ENCODE measurements at places on chromosomes 7 and 10.

GRCh38 chr10:72009051-72009424, 44.8 kb downstream of the CHST3 start:
- no peaks in the 10 kb centered on the region for H3K36me3 ChIP-seq
- H3K4me3 ChIP-seq = no peak overlapping the region
- no peaks in the 10 kb centered on the region for H3K27me3 ChIP-seq
- H3K4me1 ChIP-seq = no peaks in the 10 kb centered on the region
- no peak overlapping the region for H3K27ac ChIP-seq

DNA sequence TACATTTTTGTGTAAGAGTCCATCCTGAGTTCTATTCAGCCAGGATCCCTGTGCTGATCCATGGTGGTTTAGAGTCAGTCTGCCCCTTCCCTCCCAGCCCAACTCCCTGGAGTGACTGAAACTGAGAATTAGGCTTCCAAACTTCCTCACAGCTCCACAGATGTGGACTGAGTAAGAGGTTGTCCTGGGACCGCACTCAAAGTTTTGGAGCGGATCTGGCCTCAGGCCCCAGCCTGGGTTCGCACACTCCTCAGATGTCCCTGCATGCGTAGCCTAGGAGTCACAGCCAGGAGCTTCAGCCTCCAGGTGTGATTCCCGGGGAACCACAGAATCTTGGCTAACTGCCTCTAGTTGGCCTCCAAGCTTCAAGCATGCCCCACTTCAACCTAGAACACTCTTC, 218.1 kb downstream of the C7orf25 start:
- no peaks in the 10 kb centered on the region for H3K4me1 ChIP-seq
- no peaks in the 10 kb centered on the region for H3K36me3 ChIP-seq
- H3K27ac ChIP-seq = no peak overlapping the region
- no peaks in the 10 kb centered on the region for H3K27me3 ChIP-seq
- no peak for DNase-seq

DNA sequence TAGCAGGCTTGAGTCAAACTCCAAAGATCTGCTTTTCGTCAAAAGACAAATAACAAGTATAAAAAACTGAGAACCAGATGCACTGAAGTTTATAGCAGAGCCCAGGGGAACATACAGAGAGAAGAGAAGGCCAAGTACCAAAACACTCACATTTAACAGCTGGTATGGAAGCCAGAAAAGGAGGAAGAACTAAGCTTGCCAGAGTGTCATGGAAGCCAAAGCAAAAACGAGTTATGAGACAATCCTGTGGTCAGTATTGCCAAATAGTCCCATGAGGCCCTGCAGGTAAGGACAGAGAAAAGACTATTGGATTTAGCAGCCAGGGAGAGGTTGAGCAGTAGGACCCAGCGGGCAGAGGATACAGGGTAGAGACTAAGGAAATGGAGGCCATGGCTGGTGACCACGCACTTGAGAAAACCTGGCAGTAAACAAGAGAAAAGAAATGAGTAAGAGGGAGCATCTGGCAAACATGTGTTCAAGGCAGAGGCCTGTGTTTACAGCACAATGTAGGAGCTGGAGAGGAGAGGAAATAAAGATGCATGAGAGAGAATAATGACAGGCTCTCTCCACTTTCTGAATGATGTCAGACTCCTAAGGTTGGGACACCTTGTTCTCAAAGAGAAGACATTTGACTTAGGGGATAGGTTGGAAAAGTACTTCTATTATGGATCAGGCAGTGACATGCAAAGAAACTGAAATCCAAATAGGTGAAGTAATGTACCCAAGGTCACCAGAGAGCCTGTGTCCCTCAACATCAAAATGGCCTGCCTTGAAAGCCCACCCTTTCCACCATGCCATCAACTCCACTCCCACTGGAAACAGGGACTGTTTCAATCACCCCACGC, 9.1 kb downstream of the CREB3L2 start:
- H3K27ac ChIP-seq = peak overlapping the region; percentile 30
- DNase-seq = no peak
- no peaks in the 10 kb centered on the region for H3K27me3 ChIP-seq
- H3K4me3 ChIP-seq = peak overlapping the region; percentile 13
- peaks cover 3% of the 10 kb centered on the region for H3K36me3 ChIP-seq
- H3K4me1 ChIP-seq = peaks cover 26% of the 10 kb centered on the region

GRCh38 chr10:78560341-78560688, 508.5 kb upstream of the ZMIZ1 start:
- peaks cover 58% of the 10 kb centered on the region for H3K27me3 ChIP-seq
- H3K27ac ChIP-seq = no peak overlapping the region
- peaks cover 4% of the 10 kb centered on the region for H3K36me3 ChIP-seq
- DNase-seq = no peak
- no peaks in the 10 kb centered on the region for H3K4me1 ChIP-seq

DNA sequence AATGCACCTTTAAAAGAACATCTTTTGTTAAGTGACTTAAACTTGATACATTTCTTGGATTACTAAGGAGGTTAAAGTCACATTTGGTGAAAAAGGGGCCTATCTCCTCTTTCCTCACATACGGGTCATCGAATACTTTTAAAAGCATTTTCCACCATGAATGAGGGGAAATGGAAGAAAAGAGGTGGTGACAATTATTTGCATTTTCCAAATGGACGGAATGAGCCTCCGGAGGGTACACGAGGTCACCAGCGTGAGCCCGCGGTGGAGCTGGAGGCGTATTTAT, 1.0 kb upstream of the BMPR1A start:
- peaks cover 20% of the 10 kb centered on the region for H3K4me1 ChIP-seq
- H3K27ac ChIP-seq = peak overlapping the region; percentile 28
- H3K36me3 ChIP-seq = peaks cover 5% of the 10 kb centered on the region

- peaks cover 7% of the 10 kb centered on the region for H3K4me1 ChIP-seq
- peak overlapping the region; percentile 2 for H3K27ac ChIP-seq
- H3K4me3 ChIP-seq = no peak overlapping the region
- no peaks in the 10 kb centered on the region for H3K27me3 ChIP-seq
- DNase-seq = no peak
- H3K36me3 ChIP-seq = peaks cover 31% of the 10 kb centered on the region
These were observed 86.7 kb upstream of the GSDME start for GRCh38 chr7:24843821-24844434.

- no peak overlapping the region for H3K27ac ChIP-seq
- no peaks in the 10 kb centered on the region for H3K36me3 ChIP-seq
- H3K27me3 ChIP-seq = peaks cover 74% of the 10 kb centered on the region
- no peak for DNase-seq
- H3K4me1 ChIP-seq = peaks cover 11% of the 10 kb centered on the region
These were observed 48.3 kb upstream of the STEAP1B start for GRCh38 chr7:22548313-22548712.

- H3K27me3 ChIP-seq = no peaks in the 10 kb centered on the region
- H3K4me1 ChIP-seq = peaks cover 53% of the 10 kb centered on the region
- peak; percentile 88 for DNase-seq
- peaks cover 19% of the 10 kb centered on the region for H3K36me3 ChIP-seq
These were observed 83.0 kb upstream of the DUSP5 start for GRCh38 chr10:110414548-110415309.

DNA sequence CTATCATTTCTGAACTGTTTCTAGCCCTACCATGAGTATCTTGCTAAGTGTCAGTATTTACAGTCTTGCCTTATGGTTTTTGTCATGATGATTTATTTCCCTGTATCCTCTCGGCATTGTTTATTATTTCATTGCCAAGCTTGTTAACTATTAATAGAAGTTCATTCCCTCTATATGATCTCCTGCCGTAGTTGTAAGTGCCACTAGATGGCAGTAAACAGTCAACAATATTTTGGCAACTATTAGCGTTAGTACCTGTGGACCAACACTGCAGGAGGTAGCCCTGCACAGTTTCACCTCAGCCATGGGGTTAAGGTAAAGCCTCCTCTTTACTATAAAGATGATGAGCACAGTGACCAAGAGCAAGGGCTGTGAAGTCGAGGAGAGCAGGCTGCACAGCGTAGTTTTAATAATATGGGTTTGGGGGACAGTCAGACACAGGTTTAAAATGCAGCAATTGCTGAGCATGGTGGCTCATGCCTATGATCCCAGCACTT, 26.1 kb upstream of the CCNJ start:
- H3K27ac ChIP-seq = no peak overlapping the region
- no peaks in the 10 kb centered on the region for H3K36me3 ChIP-seq
- H3K27me3 ChIP-seq = peaks cover 10% of the 10 kb centered on the region
- peak; percentile 41 for DNase-seq
- H3K4me1 ChIP-seq = peaks cover 4% of the 10 kb centered on the region
- no peak overlapping the region for H3K4me3 ChIP-seq

- DNase-seq = no peak
- no peak overlapping the region for H3K4me3 ChIP-seq
- no peaks in the 10 kb centered on the region for H3K36me3 ChIP-seq
- peaks cover 22% of the 10 kb centered on the region for H3K27me3 ChIP-seq
- no peaks in the 10 kb centered on the region for H3K4me1 ChIP-seq
These were observed 150.2 kb downstream of the NSUN6 start for GRCh38 chr10:18501198-18501597.

GRCh38 chr7:90313907-90314306, 7.2 kb downstream of the FAM237B start:
- H3K4me3 ChIP-seq = no peak overlapping the region
- DNase-seq = no peak
- peaks cover 30% of the 10 kb centered on the region for H3K27me3 ChIP-seq
- peak overlapping the region; percentile 4 for H3K27ac ChIP-seq
- no peaks in the 10 kb centered on the region for H3K36me3 ChIP-seq

- H3K4me3 ChIP-seq = no peak overlapping the region
- H3K27me3 ChIP-seq = no peaks in the 10 kb centered on the region
- H3K4me1 ChIP-seq = peaks cover 14% of the 10 kb centered on the region
These were observed 144.5 kb downstream of the RNF216 start for GRCh38 chr7:5636914-5637313.

DNA sequence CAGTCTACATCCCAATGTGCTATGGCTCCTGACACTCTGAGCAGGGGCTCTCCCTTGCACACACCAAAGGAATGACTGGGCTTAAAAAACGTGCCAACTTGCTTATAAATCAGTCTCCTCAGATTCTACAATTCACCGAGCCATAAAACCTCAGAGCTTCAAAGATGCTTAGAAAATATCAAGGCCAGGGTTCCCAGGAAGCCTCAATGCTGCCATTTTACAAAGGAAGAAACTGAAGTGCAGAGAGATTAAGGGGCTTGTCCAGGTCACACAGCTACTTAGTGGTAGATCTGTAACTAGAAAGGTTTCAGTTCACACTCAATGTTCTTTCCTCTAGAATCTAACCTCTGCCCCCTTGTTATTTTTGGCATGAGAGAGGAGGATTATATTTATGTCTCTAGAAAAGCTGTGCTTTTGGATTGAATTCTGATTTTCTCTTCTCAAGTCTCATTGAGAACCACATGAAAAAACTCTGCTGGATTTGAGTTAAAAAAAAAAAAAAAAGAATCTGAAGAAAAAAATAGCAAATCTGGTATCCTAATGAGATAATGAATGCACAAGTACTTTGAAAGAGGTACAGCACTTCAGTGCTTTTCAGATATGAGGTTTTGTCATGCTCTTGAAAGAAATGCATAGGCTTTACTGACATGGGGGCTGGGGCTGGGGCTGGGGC, 22.3 kb upstream of the TSPAN33 start:
- H3K4me3 ChIP-seq = no peak overlapping the region
- no peaks in the 10 kb centered on the region for H3K4me1 ChIP-seq
- peaks cover 14% of the 10 kb centered on the region for H3K27me3 ChIP-seq
- peak overlapping the region; percentile 63 for H3K27ac ChIP-seq
- peaks cover 2% of the 10 kb centered on the region for H3K36me3 ChIP-seq
- DNase-seq = no peak

DNA sequence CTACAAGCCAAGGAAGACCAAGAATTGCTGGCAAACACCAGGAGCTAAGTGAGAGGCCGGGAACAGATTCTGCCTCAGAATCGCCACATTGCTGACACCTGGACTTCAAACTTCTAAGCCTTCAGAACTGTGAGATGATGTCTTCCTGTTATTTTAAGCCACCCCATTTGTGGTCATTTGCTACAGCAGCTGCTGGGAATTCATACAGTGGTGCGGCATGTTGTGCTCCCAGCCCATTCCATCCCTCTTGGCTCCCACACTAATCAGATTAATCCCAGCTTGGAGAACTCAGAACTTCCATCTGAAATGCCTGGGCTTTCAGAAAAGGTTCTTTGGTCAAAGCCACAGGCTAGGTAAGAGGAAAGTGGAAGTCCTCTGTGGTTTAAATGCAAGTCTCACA, 24.9 kb downstream of the TCAF1 start:
- H3K36me3 ChIP-seq = peaks cover 3% of the 10 kb centered on the region
- H3K4me3 ChIP-seq = no peak overlapping the region
- peaks cover under 1% of the 10 kb centered on the region for H3K4me1 ChIP-seq
- H3K27ac ChIP-seq = no peak overlapping the region
- DNase-seq = no peak

GRCh38 chr10:7915923-7916536, 97.7 kb downstream of the TAF3 start:
- no peak overlapping the region for H3K4me3 ChIP-seq
- H3K4me1 ChIP-seq = peaks cover 3% of the 10 kb centered on the region
- H3K27ac ChIP-seq = no peak overlapping the region
- H3K27me3 ChIP-seq = no peaks in the 10 kb centered on the region
- H3K36me3 ChIP-seq = no peaks in the 10 kb centered on the region

- no peaks in the 10 kb centered on the region for H3K27me3 ChIP-seq
- H3K4me1 ChIP-seq = no peaks in the 10 kb centered on the region
- no peak overlapping the region for H3K4me3 ChIP-seq
- H3K27ac ChIP-seq = no peak overlapping the region
- no peaks in the 10 kb centered on the region for H3K36me3 ChIP-seq
- no peak for DNase-seq
These were observed 66.7 kb downstream of the RNF133 start for GRCh38 chr7:122632238-122632637.

- H3K27me3 ChIP-seq = no peaks in the 10 kb centered on the region
- H3K4me3 ChIP-seq = no peak overlapping the region
- DNase-seq = no peak
- H3K27ac ChIP-seq = no peak overlapping the region
- H3K4me1 ChIP-seq = no peaks in the 10 kb centered on the region
These were observed 25.8 kb downstream of the FBXL13 start for GRCh38 chr7:103048833-103049232.
